ENCODE measurements at places on chromosomes 16 and 17.

DNA sequence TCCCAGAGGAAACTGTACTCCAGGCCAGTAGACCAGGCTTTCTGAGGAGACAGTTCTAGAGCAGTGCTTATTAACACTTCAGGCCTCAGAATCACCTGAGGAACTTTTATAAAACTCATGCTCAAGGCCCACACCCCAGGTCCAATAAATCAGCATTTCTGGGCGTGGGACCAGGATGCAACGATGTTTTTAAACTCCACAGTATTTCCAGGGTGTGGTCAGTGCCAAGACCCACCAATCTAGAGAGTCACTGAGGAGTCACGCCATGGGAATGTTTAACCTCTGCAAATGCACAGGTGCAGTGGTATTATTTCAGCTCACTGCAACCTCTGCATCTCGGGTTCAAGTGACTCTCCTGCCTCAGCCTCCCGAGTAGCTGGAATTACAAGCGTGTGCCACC, 3.9 kb upstream of the TRPV1 start:
- DNase-seq = no peak

- DNase-seq = no peak
These were observed 3.2 kb upstream of the KRT20 start for GRCh38 chr17:40888196-40888720.

- DNase-seq = no peak
These were observed 928.7 kb downstream of the KCNJ2 start for GRCh38 chr17:71098071-71098470.

DNA sequence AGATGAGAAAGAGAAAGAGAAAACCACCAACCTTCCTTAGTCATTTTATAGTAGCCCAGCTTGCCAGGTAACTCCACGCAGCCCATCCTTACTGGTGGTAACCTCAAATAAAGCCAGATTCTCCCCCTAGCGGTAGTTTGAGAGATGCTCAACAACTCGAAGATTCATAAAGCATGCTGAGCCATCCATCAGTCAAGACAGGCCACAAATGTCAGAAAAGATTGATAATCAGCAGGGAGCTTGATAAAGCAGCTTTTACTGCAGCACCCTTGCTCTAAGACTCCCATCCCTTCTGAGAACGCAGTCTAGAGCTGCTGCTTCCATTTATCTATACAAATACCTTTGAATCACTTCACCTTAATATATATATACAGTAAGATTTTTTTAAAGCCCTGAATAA, 451.5 kb upstream of the HSBP1 start:
- DNase-seq = no peak

GRCh38 chr17:44102849-44103622, 20.4 kb downstream of the HDAC5 start:
- DNase-seq = no peak

GRCh38 chr17:55405600-55405999, 16.0 kb downstream of the MMD start:
- no peak for DNase-seq

GRCh38 chr16:66619534-66620428, 15.3 kb downstream of the CMTM3 start:
- no peak for DNase-seq

- DNase-seq = no peak
These were observed 192.7 kb downstream of the MRTFB start for GRCh38 chr16:14263769-14264168.

DNA sequence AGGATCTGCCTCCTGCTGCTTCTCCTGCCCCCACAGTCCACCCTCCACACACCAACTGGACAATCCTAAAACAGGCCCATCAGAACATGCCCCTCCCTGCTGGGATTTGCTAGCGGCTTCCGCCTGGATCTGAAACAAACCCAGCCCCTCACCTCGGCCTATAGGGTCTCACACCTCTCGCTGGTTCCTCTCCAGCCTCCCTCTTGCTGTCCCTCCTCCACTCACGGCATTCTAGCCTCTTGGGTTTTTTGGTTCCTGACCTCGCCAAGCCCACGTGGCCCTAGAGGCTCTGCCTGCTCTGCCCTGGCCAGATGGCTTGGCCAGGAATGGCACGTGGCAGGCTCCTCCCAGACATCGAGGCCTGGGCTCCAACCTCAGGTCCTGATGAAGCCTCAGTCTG, 15.7 kb upstream of the MTSS2 start:
- no peak for DNase-seq

GRCh38 chr17:79659376-79659775, 48.5 kb upstream of the RBFOX3 start:
- DNase-seq = no peak

GRCh38 chr16:88882358-88883030, 16.0 kb upstream of the PABPN1L start:
- DNase-seq = no peak

- no peak for DNase-seq
These were observed 28.6 kb downstream of the CD300LG start for GRCh38 chr17:43875476-43876147.

DNA sequence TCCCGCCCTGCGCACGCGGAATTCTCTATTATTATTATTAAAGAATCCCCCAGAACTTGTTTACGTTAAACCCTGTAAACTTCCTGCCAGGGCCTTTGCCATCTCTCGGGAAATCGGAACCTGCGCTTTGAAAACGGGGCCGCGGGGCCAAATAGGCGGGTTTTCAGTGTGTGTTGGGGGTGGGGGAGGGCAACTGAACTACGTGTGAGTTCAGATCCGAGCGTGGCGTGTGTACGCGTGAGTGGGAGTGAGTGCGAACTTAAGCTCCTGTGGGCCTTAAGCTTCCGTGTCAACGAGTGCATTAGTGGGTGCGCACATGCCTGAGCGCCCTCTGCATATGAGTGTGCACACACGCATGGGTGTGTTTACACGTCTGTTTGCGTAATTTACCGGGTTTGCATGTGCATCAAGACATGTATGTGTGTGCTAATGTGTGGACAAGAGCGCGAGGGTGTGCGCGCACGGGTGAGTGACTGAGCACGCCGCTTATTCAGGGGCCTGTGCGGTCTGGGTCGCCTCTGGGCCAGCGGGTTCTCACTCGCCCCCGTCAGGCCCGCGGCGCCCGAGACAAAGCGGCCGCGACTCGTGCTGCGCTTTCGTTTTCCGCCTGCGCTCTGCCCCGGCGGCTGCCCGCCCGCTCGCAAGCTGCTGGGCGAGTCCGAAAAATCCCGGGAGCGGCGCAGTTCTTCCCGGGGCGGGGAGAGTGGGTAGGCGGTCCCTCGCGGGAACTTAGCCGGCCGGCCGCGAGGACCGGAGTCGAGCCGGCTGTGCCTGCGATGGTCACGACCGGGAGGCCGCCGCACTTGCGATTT, 1.2 kb upstream of the FOXF1 start:
- DNase-seq = no peak

DNA sequence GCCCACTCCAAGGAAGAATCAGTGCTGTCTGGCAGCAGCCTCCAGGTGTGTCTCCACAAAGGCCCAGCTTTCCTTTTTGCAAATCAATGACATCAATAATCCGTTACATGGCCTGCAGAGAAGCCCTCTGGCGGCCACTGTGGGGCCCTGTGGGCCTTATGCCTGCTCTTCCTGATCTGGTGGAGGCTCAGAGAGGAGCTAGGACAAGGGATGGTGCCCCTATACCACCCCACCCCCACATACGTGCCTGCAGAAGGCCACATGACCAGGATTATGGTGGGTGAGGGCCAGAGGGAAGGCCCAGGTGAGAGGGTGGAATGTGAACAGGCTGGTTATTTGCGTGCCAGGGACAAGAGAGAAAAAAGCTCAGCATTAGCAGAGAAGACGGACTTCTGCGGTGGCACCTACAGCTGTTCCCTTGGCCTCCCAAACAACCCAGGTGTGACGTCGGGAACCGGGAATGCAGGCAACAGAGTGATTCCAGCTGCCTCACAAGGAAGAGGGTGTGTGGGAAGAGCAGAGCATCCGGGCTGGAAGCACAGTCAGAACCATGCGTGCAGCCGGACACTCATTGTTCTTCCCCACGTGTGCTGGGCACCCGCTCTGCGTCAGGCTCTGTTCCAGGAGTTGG, 22.5 kb downstream of the EIF4A3 start:
- DNase-seq = no peak

DNA sequence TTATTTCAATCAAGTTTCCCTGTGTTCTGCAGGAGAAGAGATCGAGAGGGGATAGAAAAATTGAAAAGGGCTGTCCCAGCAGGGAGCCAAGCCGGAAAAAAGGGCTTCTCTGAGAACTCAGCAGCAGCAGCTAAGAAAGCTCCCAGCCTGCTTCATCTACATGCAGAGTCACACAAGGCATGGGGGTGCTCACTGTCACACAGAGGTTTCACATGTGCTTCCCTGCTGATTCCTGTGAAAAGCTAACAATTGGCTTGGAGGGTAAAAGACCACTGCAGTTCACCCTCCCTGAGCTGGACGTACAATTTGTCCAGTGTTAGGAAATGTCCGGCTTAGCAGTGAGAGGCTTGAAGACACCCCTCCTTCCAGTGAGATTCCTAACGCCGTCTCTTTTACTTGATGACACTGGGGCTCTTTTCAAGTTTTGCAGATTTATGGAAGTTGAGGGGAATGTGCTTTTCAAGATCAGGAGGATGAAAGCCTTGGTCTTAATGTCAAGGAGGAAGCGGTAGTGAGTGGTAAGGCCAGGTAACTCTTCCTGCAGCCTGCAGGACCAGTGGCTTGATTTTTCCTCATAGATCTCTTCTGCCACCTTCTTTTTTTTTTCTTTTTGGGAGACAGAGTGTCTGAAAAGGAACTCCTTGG, 85.6 kb downstream of the WNT3 start:
- DNase-seq = no peak

DNA sequence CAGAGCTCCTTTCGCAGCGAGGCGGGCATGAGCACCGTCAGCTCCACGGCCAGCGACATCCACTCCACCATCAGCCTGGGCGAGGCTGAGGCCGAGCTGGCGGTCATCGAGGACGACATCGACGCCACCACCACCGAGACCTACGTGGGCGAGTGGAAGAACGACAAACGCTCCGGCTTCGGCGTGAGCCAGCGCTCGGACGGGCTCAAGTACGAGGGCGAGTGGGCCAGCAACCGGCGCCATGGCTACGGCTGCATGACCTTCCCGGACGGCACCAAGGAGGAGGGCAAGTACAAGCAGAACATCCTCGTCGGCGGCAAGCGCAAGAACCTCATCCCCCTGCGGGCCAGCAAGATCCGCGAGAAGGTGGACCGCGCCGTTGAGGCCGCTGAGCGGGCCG, 42.3 kb downstream of the JPH3 start:
- DNase-seq = no peak

- no peak for DNase-seq
These were observed 101.8 kb downstream of the FOXL1 start for GRCh38 chr16:86680162-86680561.

DNA sequence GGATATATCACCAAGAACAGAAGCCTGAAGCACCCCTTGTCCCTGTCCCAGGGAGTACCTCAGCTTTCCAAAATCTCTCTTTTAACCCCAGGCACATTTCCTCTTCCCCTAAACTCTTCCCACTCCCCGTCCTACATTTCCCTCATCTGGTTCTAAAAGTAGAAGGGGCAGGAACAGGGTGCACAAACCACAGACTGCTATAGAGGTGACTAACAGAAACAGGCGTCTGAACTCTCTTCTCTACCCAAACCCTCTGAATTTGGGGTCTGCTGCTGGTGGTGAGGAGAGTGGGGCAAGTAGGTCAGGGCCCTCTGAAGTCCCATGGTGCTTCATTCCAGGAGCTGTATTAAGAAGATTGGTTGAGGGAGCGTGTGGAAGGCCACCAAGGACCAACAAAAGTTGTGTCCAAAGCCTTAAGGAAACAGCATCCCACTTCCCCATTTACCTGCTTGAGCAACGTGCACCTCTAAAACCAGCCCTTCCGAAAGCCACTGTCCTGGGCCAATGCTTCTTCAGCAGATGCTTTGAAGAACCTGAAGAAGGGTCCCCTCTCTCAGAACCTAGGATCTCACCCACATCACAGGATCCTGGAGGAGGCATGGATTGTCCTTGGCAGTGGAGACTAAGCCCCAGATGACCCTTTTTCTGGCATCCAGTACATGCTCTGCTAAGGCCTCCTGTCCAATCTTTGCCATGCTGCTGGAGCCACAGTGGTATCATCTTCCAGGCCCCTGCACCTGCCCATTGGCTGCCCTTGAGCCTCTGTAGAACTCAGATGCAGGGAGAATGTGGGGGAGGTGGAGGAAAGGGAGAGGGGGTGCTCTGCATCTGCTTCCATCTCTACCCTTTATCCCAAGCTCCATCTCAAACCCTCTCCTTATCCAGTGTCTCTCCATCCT, 5.7 kb upstream of the NR1D1 start:
- no peak for DNase-seq

GRCh38 chr17:17214646-17215436, 8.7 kb upstream of the PLD6 start:
- no peak for DNase-seq

- no peak for DNase-seq
These were observed 139.0 kb downstream of the HS3ST3A1 start for GRCh38 chr17:13462673-13463124.

- DNase-seq = no peak
These were observed 68.9 kb upstream of the HAS3 start for GRCh38 chr16:69036399-69037091.

DNA sequence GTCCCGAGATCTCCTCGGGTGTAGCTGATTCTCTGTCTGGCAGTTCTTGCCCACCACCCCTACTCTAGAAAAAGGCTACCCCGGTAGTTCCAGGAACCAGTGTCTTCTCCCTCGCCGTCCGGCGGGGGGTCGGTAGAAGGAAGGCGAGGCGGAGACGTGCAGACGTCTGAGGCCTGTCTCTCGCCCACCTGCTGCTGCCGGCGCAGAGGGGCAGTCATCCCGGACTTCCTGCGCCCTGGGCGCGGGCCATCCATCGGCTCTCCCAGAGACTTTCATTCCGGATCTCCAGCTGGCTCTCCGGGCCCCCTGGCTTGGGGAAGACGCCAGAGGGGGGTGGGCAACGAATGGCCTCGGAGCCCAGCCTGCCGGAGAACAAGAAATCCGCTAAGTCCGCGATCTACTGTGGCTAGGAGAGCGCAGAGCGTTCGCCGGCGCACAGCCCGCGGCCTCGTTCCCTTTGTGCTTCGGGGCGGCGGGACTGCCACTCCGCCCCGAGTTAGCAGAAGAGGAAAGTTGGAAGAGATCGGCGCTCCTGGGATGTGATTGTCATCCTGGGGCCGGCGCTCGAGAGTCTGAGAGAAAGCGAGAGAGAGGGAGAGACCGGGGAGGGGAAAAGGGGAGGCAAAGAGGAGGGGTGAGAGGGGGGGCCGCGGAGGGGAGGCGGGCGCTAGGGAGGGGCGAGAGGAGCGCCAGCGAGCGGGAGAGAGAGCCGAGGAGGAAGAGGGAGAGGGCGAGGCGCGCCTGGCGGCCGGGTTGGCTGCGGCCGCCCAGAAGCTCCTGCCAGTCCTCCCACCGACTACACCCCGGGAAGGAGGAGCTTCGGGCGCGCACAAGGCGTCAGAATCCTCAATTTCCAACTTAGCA, at the start of gene IRX5:
Gene IRX5 (plus strand): TSS at position 861 of the 864 bp plus-strand sequence. CDS start 334 bp downstream, outside the sequence.
- peak; percentile 87 for DNase-seq

- no peak for DNase-seq
These were observed 24.8 kb upstream of the NSRP1 start for GRCh38 chr17:30091771-30092170.

GRCh38 chr17:7219812-7220592, at the start of the genes ACADVL and DLG4:
ACADVL (plus strand) TSS chr17:7219938; CDS start chr17:7219985, 47 bp downstream.
DLG4 (minus strand) TSS chr17:7219836.
- peak; percentile 92 for DNase-seq

- no peak for DNase-seq
These were observed 152.5 kb downstream of the MRTFB start for GRCh38 chr16:14223632-14224031.

Data from RWPE2 (cell line).